Pulmonary artery endothelial cell (primary cell): ENCODE measurements at places on chromosomes 3 and 15. TPM values are rescaled to one million over a fixed set of nuclear protein-coding genes. Genes with fewer than 3 reads are reported as not detected.

The LRRC3B gene
- not detected in 2 replicates for total RNA-seq

The RASGRP1 gene
- 0.04 and 0.20 TPM in 2 replicates for total RNA-seq

The GREM1 gene
- 0.07 TPM in 1 of 2 replicates, not detected in the other for total RNA-seq

The ULK4 gene
- 6.5 and 8.7 TPM in 2 replicates for total RNA-seq

The CHRM5 gene
- total RNA-seq: not detected in 2 replicates

DNA sequence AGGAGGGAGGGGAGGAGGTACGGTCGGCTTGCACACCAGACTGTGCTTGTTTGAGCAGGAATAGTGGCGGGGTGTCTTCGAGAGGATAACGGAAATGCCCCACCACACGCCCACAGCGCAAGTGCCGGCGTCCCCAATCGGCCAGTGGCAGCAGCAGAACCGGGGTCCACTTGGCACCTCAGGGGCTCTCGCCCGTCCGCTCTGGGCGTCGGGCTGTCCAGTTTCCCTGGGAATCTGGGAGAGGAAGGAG is 53.7 kb downstream of the CCDC54 start:
- DNase-seq: no peak

The CCDC14 gene
- 20.0 and 31.9 TPM in 2 replicates for total RNA-seq
